ENCODE measurements at places on chromosomes 6 and 20.

GRCh38 chr6:162267641-162268040 lies 459.9 kb downstream of the PRKN start:
- no peak for DNase-seq

DNA sequence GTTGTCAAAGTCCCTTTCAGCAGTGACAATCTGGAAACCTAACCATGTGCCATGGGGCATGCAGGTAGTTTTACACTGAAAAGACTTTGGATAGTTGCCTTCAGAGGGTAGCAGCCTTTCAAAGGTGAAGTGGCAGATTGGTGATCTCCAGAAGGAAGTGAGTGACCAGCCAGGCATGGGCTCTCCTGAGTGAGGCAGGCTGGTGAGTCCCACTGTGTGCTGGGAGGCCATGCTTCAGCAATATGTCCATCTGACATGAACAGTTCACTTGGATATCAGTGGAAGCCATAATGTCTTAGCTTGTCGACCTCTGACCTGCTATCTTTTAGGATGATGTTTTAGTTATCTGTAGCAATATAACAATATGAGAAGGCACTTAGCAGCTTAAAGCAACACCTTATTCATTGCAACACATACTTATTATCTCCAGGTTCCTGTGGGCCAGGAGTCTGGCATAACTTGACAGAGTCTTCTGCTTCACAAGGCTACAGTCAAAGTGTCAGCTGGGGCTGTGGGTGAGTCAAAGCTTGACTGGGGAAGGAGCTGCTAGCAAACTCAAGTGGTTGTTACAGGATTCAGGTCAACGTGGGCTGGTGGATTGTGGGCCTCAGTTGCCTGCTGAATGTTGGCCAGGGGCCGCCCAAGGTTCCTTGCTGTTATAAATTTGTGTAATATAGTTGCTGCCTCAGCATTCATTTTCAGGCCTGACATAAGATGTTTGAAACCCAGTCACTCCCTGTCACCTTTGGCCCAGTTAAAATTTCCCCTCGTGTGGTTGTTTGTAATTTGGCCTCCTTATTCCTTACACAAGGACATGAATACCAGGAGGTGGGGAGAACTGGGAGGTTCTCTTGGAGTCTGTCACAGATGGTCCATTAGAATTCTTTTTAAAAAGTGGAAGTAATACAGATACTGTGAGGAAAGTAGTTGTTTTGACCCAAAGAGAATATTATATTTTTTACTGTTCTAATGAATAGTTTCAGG lies 100.2 kb downstream of the UST start:
- no peak for DNase-seq

GRCh38 chr20:57475388-57476083 lies 49.4 kb downstream of the CTCFL start:
- no peak for DNase-seq

DNA sequence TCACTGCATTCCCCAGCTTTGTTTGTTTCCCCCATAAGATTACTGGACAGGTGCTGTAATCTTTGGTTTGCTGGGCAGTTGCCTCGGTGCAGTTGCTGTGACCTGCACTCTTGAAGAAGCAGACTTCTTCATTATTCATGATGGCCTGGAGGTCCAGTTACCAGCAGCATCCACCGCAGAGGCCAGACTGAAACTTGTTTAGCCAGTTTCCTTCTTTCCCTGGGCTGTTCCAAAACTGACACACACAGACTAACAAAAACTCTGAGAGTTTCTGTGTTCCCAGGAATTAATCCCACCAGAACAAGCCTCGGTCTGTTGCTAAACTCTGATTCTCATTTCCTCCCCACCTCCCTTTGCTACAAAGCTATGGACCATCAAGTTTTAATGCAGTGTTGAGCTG lies 144.1 kb downstream of the QRSL1 start:
- no peak for DNase-seq

DNA sequence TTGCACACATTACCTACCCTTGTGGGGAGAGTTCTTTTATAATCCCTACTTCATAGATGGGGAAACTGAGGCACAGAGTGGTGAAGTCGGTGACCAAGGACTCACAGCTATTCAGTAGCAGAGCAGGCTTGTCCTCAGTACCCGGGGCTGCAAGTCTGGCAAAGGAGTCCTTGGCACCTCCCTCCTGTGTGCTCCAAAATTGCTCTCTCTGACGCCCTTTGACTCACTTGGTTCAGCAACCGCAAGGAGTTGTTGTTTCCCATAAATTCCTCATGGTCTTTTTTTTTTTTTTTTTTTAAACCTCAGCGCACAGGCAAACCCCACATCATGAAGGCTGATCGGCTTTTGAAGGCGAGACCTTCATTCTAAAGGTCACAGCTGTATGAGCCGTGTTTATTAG lies 143.2 kb downstream of the CEBPB start:
- no peak for DNase-seq

DNA sequence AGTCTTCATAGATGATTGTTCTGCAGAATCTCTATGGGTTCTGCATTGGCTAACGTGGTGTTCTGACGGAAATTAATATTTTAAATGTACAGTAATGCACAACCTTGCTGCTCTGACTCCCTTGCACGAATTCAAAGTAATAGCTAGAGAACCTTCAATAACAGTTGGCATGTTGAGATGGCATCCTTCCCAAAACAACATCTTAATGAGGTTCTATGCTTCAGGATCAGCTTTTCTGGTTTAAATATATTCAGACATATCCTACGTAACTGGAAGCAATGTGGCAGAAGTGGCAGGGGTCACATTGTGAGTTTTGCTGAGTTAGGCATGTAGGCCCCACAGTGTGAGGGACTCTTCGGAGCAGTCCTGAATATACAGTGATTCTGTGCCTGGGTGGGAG lies 25.7 kb downstream of the DSE start:
- DNase-seq: no peak

GRCh38 chr6:163309491-163310026 lies 105.0 kb upstream of the QKI start:
- no peak for DNase-seq

DNA sequence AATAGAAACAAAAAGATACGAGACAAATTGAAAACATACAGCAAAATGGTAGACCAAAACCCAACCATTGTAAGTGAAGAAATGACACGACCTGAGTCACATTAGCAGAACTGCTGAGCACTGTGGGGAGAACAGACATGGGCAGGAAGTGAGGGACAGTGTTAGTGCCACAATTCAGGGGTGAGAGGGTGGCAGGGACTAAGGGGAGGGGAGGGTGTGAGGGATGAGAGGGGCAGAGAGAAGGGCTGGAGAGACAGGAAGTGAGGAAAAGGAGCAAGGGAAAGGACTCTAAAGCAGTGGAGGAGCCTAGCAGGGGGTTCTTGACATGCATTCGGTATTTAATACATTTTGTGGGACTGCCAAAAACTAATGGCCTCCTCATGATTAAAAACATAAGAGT lies 45.0 kb upstream of the TRIM26 start:
- no peak for DNase-seq

DNA sequence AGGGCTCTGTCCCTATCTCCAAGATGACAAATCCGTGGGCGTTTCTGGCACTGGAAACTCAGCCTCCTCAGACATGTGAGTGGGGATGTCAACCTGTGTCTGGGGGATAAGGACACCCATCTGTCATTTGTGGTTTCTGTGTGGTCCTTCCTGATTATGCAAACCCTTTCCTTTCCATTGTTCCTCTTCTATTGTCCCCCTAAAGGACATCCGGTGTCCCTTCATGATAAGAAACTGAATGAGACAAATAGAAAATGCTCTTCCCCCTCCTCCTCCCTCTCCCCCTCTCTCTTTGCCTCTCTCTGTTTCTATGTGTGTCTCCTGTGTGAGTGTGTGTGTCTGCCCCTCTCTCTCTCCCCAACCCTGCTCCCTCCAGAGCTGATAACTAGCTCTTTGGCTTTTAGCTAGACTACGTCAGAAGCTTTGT lies 11.5 kb upstream of the GLP1R start:
- DNase-seq: no peak

DNA sequence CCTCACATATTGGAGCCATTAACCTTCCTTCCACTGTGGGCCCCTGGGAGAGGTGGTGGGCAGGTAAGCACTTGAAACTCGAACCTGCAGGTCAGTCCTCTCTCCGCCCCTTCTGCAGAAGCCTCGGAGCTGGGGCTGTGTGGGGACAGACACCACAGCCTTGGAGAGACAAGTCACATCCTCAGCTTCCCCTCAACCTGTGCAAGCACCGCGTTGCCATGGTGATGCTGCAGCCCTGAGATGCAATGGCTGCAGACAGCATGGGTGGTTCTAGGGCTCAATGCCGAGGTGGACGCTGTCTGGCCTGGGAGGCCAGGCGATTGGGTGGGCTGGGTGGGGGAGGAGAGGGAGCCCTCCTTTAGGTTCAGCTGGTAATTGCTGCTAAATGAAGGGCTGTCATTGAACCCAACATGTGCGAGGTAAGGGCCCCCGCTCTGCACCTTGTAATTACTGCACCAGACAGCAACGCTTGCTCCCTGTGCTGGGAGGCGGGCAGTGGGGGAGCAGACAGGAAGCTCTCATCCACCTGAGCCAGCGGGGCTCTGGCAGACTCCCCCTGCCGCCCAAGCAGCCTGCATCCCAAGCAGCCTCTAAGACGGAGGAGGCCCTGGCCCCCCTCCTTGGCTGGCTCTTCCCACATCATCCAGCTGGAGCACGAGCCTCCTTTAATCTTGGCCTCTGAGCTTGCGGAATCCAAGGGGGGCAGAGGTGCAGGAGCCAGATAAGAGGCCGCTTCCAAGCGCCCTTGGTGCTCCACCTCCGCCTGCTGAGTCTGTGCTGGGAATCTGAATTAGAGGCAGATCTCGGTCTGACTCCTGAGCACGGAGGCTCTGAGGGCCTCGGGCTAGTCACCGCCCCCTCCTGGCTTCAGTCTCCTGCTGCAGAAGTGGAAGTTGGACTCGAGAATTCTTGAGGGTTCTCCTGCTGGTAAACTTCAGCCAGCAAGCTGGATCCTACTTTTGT lies 39.8 kb upstream of the CDH22 start:
- no peak for DNase-seq

- no peak for DNase-seq
Measured at GRCh38 chr6:27216874-27217273, 30.6 kb upstream of the PRSS16 start.

- no peak for DNase-seq
Measured at GRCh38 chr20:40948465-40949267, 80.0 kb upstream of the TOP1 start.

DNA sequence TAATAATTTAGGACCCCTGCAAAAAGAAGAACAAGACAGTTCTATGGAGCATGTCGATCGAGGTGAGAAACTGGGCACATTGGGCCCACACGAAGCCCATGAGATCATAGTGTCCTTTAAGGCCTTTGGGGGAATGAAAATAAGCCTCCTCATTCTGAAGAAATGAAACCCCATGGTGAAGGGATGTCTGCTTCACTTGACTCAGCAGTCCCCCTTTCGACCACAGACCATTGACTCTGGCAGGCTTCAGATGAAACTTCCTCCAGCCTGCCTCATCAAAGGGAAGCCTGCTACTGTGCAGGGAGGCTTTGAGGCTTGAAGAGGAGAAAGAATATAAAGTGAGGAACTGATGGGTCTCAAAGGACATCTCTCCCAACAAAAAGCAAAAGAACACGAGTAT lies 144.2 kb upstream of the FBXL4 start:
- no peak for DNase-seq
